Putamen (tissue), 1 donor: ENCODE measurements at places on chromosomes 16 and 17.
A peak's percentile ranks its signal among the peaks of the same experiment; 100 is the strongest.

DNA sequence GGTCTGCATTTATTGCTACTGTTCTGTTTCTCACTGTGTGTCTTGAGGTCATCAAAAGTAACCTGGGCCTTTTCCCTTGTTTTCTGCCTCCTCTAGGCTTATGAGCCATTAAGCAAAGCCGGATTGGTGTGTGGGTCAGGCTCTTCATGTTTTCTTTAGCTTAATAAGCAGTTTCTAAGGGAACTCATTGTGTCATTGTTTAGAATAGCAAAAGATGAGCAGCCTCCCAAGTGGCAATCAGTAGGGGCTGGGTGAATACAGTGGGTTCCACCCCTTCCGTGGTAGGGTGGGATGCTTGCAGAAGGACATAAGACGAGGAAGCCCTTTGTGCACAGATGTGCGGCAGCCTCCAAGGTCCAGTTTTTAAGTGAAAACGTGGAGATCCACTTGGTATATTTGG lies 34.5 kb downstream of the ABCC1 start:
- no peak for DNase-seq

DNA sequence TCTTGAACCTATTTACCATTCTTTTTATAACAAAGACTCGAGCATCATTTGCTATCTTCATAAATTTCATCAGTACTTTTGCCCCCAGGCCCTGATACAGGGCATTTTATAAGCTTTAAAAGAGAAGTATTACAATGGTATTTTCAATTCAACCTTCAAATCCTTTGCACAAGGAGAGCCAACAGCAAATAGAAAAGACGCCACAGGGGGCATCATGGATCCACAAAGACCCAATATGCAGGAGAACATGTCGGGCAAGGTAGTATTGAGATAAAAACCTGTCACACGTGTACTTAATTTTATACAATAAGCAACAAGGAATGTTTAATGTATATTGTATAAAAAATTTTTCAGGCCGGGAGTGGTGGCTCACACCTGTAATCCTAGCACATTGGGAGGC lies 10.2 kb downstream of the MAP3K14 start:
- DNase-seq, result no peak

- DNase-seq, result no peak
These were observed 20.1 kb downstream of the UNC13D start for GRCh38 chr17:75824050-75824552.

DNA sequence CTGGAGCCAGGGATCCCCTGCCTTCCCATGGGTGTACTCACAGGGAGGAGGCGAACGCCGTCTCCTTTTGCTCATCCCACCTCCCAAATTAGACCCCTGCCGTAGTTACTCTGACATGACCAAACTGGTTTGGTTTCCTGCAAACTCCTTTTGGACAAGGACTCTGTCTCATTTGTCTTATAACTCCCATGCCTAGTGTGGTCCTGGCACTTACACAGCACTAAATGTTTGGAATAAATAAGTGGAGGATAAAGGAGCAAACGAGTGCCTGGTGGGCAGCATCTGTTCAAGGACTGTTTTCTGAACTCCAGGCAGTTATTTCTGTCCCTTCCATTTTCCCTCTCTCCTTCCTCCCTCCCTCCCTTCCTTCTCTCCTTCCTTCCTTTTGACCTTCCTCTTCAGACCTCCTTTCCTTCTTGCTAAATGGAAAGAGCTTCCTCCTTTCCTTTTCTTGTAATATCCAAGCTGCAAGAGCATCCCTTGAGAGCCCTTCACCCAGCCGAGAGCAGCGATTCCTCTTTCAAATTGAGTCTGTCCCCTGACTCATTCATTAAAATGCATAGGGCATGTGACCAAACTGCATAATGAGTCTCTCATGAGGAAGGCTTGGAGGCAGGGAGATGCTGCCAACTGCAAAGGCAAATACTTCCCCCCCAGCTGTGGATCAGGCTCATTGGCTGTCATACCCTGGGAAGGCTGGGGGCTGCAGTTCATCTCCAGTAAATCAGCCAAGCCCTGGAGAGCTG lies 36.8 kb downstream of the CHD9 start:
- DNase-seq, result peak; percentile 95

DNA sequence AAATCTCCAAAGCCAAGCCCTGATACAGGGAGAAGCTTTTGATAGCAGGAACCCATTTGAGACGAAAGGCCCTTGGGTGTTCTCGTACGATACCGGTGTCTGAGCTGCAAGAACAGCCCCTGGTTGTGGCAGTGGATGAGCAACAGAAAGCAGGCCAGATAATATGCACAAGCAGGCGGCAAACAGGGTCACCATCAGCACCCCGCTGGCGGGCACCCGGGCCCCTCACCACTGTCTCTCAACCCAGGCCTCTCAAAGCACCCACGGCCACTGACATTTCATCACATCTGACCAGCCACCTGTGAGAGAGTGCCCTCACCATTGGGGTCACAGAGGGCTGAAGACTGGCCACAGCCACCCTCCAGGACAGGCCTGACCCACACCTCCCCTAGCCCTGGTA lies 230.4 kb downstream of the C16orf78 start:
- no peak for DNase-seq

GRCh38 chr17:51402899-51403298 lies 142.6 kb downstream of the UTP18 start:
- DNase-seq, result no peak

DNA sequence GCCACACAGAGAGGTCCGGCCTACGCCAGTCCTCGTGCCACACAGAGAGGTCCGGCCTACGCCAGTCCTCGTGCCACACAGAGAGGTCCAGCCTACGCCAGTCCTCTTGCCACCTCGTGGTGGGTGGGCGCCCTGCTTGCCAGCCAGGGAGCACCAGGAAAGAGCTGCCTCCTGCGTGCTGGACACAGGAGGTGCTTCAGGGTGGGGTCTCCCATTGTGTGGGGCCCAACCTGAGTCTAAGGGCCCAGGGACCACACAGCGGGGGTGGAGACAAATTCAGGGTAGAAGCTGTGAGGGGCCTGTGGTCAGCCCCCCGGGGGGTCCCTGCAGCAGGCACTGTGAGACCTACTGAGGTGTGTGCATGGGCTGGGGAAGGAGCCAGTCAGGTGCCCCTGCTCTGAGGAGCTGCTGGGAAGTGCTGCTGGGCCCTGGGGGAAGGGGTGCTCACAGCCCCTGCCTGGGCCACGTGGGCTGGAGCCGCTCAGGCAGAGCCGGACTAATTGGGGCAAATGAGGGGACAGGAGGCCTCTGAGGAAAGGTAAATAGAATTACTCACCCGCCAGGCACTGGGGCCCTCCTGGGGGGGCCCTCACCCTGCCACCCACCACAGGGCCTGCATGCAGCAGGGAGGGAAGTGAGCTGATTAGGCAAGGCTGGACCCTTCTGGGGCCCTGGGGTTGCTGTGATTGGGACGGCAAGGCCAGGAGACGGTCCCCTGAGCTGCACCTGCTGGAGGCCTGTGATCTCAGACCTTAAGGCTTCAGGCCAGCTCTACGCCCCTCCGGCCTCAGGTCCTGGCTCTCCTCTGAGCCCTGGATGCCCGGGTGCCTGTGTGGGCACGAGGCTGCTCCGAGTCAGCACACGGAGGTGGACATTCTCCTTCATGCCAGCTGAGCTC lies 11.0 kb downstream of the GCGR start:
- no peak for DNase-seq

GRCh38 chr17:28470914-28471366 lies 2.5 kb upstream of the SLC13A2 start:
- no peak for DNase-seq

- peak; percentile 66 for DNase-seq
These were observed 111.7 kb downstream of the SPECC1 start for GRCh38 chr17:20120836-20121235.

GRCh38 chr17:21215935-21216334 lies 2.0 kb upstream of the TMEM11 start:
- DNase-seq, result no peak

DNA sequence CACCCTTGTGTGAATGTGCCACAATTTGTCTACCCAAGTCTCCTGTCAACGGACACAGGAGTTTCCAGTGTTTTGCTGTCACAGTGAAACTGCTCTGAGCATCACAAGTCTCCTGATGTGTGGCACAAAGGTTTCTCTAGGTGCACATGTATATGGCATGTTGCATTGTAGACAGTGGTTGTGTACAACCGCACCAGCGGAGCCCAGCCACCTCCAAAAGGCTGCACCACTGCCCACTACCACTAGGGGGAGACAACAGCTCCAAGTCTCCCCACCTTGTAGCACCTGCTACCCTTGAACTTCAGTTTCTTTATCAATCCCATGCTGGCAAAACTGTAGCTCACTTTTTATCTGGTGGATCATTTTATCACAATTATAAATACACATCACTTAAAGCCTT lies 95.5 kb upstream of the ZNF469 start:
- DNase-seq, result no peak

DNA sequence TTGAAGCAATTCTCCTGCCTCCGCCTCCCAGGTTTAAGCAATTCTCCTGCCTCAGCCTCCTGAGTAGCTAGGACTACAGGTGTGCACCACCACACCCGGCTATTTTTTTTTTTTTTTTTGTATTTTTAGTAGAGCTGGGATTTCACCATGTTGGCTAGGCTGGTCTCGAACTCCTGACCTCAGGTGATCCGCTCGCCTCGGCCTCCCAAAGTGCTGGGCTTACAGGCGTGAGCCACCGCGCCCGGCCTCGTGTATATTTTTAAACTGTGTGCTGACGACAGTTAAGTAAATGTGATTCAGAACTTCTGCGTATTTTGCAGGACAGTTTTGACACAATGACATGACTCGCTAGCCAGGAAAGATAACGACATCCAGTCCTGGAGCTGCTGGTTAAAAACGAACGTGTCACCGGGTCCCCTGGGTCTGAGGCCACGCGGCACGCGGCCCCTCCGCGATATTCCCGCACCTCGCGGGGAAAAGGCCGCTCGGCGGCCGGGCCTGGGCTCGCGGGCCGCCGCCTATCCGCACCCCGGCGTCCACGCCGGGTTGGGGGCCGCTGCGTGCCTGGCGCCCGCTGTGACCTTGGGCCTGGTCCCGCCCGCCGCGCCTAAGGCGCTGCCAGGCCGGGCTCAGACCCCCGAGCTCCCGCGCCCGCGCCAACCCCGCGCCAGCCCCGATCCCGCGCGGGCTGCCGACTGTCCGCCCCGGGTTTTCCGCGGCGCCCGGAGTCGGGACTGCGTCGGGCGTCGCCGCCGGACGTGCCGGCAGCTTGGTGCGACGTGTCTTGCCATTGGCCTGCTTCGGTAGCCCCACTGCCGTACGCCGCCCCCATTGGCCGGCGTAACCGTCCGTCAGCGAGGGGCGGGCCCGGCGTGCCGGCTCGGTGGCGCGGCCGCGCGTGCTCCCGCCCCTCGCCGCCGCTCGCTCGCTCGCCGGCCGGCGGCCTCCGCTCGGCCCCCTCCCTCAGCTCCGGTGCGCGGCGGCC lies at the start of gene FOXK2:
Gene FOXK2 (plus strand): TSS at position 907 of the 985 bp plus-strand sequence. CDS start 157 bp downstream, outside the sequence.
- peak; percentile 95 for DNase-seq

DNA sequence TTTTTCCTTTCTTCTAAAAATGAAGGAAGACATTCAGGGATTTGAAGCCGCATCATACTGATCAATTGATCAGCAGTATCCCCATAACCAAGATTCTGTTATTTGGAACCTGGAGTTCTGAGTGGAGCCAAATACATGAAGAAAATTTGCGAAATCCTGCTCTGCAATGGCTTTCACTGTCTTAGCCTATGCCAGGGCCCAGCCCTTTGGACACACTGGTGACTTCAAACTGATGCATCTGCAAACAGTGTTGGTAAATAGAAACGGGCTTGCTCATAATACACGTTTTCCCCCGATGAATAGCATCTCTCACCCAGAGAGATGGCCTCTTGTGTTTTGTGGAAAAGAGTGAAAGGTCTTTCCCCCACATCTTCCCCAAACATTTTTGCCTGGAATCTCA lies 87.6 kb upstream of the TOX3 start:
- no peak for DNase-seq

- no peak for DNase-seq
These were observed 15.4 kb downstream of the MGRN1 start for GRCh38 chr16:4639899-4640509.

DNA sequence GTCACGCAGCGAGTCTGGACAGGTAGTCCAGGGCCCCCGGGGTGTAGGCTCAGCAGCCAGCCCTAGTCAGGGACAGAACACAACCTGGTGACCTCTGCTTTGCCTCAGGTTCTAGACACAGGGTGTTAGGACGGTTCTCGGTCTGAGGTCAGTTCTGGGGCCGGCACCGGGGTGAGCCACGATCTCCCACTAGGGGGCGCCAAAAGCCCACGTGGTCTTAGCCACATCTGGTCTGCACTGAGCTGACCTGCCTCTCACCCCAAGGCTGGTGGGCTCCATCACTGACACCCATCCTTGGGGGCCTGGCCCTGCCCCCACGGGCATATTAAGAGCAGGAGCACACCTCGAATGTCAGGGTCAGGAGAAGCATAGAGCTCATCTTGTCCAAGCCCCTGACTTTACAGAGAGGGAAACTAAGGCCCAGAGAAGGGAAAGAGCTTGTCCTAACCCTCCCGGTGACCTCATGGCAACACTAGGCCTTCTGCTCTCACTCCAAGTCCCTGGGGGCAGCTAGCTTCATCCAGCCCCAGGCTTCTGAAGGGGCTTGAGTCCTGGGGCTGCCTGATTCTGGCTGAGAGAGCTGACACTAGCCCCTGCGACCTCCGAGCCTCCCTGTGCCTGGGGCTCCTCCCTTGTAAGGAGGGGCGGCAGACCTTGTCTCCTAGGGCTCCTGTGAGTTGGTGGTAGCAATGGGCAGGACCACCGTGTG lies 9.0 kb downstream of the SLC5A10 start:
- DNase-seq, result no peak

DNA sequence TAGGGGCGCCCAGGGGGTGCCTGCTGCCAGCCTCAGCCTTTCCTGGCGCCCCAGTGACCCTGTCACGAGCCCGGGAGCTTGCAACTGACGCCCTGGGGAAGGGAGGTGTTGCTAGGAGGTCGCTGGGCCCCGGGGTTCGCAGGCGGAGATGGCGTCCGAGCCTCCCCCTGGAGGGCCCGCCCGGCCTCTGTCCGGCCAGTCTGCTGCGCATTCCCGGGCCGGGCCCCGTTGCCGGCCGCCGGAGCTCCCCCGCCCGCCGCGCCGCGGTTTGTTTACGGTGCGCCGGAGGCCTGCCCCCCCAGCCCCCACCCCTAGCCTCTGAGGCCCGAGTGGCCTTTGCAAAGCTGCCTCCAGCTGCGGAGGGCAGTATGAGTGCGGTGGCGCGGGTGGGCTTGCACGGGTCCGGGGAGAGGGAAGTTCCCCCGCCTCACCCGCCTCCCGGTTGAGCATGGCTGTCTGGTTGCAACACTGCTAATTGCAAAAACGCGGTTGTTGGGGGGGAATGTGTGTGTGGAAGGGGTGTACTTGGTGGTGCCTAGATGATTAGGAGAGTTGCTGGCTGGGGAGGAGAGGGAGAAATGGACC lies 514 bp downstream of the THRA start:
- no peak for DNase-seq

- DNase-seq, result no peak
These were observed 33.3 kb downstream of the OR1D5 start for GRCh38 chr17:3030096-3030495.
